ENCODE measurements at places on chromosomes 3 and 15.

DNA sequence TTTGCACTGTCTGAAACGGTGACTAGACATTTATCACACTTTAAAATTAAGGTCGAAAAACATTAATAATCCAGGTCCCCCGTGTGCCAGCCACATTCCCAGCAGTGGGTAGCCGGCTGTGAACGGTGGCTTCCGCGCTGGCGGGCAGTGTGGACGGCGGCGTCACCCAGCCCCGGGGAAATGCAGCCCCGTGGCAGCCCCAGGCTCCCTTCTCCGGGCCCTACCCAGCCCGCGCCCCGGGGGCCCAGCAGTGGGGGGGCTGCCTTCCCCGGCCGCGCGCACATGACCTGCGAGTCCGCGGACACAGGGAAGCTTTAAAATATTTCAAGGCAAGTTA lies 25.3 kb downstream of the GABRA5 start:
- no peak for DNase-seq

- DNase-seq, result no peak
Measured at GRCh38 chr3:188706599-188706998, 465.2 kb upstream of the TPRG1 start.

DNA sequence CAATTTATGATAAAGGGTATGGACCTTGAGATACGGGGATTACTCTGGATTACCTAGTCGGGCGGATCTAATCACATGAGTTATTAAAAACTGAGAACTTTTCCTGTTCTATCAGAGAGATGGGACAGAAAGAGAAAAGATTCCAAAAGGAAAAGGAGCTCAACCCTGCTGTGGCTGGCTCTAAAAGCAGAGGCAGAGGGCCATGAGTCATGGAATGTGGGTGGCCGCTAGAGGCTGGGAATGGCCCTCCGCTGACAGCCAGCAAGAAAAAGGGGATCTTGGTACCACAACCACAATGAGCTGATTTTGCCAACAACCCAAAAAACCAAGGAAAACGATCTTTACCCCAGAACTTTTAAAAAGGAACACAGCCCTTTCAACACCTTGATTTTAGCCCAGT lies 210.0 kb downstream of the MAGI1 start:
- no peak for DNase-seq

- DNase-seq, result no peak
Measured at GRCh38 chr3:160010578-160010977, 21.9 kb downstream of the IL12A start.

DNA sequence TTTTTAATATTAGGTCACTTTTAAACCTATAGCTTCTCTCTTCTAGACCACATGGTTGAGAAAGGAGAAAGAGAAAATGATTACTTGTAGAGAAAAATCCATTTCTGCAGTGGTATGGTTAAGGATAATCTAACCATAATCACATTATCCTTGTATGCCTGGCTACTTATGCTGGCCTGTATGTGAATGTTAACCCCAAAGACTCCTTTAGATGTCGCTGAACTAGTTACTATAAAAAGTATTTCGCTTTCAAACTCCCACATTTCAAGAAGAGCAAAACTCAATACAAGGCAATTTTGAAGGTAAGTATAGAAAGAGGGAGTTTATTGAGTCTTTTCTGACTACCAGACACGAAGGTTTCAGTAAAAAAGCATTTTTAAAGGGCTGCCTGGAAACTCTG lies 2.2 kb downstream of the KCTD6 start:
- no peak for DNase-seq

- no peak for DNase-seq
Measured at GRCh38 chr15:46442901-46443590, 808.2 kb downstream of the SQOR start.

- peak; percentile 74 for DNase-seq
Measured at GRCh38 chr3:50600841-50601591, 10.6 kb downstream of the CISH start.

DNA sequence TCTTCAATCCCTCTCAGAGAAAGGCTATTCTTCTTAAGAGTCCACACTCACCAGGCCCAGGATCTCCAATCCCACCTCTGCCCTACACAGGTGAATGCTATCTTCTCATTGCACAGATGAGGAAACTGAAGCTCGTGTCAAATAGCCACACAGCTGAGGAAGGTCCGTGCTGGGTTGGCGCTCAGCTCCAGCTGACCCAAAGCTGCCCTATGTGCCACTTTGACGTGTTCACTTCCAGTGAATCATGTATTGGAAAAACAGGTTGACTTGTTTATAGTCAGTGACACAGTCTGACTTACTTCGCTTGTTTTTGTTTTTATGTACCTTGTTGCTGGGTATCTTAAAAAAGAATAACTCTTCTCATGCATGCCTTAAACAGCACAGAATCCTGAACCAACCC lies 32.4 kb upstream of the ALDH1A3 start:
- DNase-seq, result no peak

GRCh38 chr3:52527732-52528585 lies 5.7 kb downstream of the NT5DC2 start:
- DNase-seq, result no peak

DNA sequence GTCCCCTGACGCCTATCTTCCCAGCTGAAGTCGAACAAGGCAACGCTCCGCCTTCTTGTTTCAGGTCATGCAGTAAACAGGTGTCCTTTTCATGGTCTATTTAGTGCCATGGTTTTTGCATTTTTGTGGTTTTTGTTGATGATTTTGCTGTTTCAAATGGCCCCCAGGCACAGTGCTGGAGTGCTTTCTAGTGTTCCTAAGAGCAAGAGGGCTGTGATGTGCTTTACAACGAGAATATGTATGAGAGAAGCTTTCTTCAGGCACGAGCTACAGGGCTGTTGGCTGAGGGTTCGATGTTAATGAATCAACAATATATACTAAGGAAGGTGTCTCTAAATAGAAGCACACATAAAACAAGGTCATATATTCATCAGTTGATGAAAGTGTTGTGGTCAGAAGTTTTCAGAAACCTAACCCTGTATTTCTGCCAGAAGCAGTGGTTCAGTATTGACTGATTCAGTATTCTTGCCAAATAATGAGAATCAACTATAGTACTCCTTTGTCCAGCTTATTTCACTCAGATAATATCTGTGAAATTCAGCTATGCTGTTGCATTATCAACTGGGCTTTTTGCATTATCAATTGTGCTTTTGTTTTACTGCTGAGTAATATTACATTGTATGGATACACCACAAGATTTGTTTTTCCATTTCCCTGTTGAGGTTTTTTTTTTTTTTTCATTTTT lies 18.5 kb downstream of the LIMD1 start:
- no peak for DNase-seq

- no peak for DNase-seq
Measured at GRCh38 chr15:66496951-66497501, 536 bp downstream of the SNAPC5 start.

DNA sequence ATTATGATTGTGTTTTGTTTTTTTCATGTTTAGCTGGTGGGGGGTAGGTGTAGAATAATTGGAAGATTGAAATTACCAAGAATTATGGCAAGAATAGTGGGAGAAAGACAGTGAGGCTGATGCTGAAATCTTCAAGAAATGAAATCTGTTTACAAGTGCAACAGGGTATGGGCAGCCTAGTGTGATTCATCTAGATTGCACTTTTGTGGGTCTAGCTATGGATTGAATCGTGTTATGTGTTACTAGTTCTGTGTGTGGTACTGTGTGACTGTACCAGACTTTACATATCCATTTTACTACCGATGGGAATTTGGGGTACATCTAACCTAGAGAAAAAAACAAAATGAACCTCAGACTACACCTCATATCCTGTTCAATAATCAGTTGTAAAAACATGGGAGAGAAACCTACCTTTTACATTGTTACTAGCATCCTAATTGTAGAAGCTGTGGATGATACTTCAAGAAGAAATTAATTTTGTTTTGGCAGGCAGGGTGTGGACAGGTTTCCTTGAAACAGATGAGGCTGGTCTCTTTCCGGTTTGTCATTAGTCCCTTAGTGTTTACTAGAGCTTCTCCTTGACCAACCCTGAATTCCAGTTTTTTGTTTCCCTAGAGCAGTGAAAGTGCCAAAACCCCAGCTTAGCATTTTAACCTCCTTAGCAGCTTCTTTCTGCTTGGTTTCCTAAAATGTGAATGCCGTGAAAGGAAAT lies 47.9 kb downstream of the OPA1 start:
- no peak for DNase-seq

- no peak for DNase-seq
Measured at GRCh38 chr3:487614-488013, 291.1 kb downstream of the CHL1 start.

- DNase-seq, result no peak
Measured at GRCh38 chr3:186093271-186093900, 15.5 kb downstream of the ETV5 start.

DNA sequence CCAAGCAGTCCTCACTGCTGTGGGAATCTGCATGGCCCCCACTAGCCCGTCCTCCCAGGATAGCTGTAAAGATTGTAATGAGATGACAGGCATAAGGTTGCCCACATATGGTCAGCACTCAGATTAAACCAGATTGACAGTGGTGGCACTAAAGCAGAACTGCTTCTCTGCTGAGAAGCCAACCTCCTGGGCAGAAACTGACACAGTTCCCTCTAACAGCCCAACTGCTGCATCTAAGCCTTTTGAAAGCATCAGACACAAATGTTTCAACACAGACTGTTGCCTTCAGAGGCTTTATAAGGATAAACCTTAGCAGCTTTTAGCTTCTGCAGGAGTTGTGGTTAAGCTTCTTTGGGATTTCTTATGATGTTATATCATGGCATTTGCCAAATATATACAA lies 13.0 kb downstream of the DCLK3 start:
- no peak for DNase-seq

GRCh38 chr3:15636028-15636709 lies 34.6 kb downstream of the BTD start:
- DNase-seq, result no peak

- no peak for DNase-seq
Measured at GRCh38 chr3:111521891-111522290, 20.1 kb upstream of the CD96 start.

DNA sequence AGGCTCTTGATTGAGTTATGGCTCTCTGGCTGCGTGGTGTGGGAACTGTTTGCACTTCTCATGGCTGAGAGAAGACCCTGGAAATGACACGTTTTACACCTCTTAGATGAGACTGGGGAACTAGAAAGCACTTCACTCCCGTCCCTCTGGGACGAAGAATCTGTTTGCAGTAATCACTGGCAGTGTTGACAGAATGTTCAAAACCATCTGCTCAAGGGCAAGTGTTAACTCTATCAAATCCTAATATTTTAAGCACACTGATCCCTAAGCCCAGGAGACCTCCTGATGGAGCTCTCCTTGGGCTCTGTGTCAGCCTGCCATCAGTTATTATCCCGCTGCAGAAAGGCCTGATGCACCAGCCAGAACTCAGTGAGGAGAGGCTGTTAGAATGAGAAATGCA lies 323.8 kb upstream of the DNAJC19 start:
- DNase-seq, result no peak
